A172 (cell line): ENCODE measurements at places on chromosomes 7 and 10.

DNA sequence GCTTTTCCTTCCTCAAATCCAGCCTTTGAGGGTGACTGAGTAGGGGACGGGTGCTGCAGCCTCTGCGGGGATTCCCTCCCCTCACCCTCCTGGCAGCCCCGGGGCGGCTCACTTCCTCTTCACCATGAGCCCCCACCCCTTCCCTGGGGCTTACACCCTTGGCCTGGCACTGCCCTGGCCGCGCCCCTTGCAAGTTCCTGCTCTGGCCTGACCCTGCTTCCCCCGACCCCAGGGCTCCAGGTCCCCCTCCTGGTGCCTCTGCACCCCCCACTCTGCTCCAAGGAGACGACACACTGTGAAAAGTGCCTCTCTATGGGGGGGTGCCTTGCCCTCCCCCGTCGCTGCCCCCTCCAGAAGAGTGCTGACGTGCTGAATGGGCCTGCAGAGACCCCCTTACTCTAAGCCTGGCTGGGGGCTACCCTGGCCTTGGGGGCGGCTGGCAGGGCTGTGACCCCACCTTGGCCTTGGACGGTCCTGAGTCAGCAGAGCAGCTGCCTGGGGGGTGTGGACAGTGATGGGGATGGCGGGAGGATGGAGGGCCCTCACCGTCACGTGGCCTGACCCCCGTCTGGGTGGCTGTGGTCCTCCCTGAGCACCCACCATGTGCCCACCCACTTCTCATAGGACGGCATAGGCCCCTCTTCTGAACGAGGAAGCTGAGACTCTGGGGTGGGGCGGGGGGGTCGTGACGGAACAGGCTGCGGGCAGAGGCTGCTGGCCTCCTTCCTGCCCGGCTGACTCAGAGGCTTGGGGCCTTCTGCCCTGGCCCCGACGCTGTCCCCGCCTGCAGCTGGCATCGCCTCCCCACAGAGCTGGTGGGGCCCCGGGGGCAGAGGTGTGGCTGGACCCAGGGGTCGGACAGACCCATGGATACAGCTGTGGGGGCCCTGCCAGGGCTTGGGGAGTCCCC, 9.8 kb downstream of the LFNG start:
- DNase-seq: peak; percentile 89

GRCh38 chr7:81783818-81784217, 14.0 kb upstream of the HGF start:
- DNase-seq: no peak

DNA sequence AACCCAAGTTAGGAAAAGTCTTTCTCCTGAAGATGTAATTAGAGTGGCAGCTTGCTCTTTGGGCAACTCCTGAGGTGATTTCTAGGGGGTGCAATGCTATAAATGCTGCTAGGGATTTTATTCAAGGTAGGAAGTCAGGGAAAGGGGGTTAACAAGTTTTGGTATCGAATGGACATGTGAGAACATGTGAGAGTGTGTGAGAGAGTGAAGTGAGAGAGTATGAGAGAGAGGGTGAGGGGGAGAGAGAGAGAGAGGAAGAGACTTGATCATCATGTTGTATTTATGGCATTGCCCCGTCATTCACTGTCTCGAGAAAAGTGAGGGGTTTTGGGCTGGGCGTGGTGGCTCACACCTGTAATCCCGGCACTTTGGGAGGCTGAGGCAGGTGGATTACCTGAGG, 50.9 kb downstream of the MCU start:
- DNase-seq: no peak

DNA sequence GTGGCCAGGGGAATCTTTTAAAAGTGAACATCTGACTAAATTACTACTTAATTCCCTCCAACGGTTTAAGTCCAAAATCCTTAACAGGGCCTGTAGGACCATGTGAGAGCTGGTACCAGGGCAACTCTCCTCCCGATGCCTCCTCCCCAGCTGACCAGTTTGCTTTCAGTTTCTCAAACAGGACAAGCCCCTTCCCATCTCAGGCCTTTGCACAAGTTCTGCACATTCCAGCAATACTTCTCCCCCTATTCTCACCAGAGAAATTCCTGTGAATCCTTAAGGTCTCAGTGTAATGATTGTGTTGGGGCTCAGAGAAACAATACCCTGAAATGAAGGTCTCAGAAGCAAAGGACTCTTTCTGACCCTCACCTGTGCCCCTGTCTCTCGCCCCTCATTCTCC, 8.0 kb upstream of the CALHM1 start:
- no peak for DNase-seq

DNA sequence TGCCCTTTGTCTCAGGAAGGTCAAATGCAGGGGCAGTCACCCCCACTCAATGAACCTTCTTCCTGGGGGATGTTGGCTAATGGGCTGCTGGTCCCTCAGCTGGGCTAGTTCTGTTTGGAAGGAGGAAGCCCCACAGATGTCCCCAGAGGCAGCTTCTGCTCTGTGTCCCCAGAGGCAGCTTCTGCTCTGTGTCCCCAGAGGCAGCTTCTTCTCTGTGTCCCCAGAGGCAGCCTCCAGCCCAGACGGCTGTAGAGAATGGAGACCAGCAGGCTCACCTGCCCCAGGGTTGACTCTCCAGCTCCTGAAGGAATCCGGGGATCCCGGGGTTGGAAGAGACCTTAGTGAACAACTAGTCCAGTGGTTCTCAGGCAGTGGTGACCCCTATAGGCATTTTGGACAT, 62.5 kb upstream of the LEP start:
- DNase-seq: no peak

DNA sequence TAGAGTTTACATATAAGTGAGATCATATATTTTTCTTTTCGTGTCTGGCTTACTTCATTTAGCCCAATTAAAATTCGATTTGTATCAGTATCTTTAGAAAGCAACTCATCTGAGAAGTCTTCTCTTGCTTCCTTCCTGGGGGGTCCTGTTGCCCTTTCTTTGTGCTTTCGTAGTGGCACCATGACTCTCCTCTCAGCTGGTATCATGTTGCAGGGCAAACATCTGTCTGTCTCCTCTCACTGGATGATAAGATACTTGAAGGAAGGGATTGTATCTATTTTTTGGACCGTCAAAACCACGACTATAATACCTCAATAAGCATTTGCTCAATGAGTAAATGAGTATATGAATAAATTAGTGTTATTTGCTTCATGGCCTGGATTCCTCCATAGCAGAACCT, 382.5 kb upstream of the SORCS1 start:
- peak; percentile 11 for DNase-seq

- no peak for DNase-seq
Measured at GRCh38 chr7:85875398-85875797, 688.5 kb upstream of the SEMA3D start.

GRCh38 chr7:44994877-44995554, 5.0 kb upstream of the CCM2 start:
- DNase-seq: no peak

- DNase-seq: no peak
Measured at GRCh38 chr10:48905311-48905710, 34.3 kb downstream of the LRRC18 start.

- peak; percentile 8 for DNase-seq
Measured at GRCh38 chr10:23094786-23095403, 484 bp upstream of the MSRB2 start.

DNA sequence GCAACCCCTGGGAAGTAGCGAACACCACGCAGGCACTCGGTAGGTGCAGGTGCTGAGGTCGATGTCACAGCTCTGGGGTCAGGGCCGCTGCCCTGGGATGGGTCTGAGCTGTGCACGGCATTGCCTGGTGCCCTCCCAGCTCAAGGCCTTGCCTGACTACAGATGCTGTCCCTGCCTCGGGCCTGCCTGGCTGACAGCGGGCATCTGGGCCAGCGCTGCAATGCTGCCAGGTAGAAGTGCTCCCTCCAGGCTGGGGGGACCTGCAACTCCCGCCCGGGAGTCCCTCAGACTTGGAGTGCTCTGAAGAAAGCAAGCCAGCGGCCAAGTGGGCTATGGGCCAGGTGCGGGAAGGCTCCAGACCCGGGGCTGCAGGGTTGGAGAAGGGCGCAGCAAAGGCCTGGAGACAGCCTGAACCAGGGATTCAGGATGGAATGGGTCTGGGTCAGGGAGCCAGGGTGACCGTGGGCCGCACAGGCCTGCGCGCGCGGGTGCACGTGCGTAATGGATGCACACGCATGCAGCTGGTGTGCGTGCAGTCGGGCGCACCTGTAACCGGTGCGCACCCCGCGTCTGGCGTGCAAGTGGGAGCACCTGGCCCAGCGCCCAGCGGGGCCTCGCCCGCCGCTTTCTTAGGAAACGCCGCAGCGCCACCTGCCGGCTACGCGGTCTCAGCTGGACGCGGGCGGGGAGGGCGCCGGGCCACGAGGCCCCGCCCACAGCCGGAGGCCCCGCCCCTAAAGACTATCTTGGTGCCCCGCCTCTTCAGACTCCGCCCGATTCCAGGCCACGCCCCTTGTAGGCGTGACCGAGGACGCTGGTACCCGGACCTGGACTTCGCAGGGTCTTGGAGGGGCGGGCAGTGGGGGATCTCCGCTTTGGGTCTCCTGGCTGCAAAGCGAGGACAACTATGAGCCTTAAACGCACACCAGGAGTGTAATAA, 46.7 kb downstream of the MICALL2 start:
- DNase-seq: peak; percentile 72

DNA sequence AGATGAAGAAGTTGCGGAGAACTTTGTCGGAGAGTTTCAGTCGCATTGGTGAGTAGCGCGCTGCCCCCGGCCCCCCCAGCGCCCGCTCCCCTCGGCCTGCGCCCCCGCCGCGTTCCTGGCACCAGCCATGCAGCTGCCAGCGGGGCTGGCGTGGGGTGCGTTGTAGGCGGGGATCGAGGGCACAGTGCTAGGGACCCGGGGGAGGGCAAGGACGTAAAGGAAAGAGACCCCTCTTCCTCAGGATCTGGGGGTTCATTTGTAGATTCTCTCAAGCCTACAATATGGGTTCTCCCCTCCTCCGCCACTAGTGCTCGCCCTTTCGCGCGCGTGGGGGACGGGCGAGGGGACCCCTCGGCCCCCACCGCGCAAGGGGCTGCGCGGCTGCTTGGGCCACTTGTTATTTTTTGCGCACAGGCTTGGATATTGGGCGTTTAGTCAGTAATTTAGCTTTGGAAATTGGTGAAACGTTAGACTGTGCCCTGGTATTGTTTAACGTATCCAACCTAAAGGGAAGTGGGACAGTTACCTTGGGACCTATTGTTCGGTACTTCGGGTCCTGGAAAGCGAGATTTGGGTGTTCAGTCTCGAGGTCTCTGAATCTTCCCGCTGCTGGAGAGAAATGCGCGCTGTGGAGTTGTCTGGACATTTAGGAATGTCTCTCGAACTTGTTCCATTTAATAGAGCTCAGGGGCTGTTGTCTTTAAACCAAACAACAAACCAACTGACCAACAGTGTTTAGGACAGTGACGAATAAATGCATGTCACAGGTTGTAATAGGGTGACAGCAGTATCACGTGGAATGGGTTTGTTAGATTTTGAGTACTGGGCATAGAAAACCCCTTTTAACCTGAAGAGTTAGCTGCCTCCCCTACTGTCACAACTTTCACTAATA, 796 bp downstream of the CDK14 start:
- peak; percentile 49 for DNase-seq

DNA sequence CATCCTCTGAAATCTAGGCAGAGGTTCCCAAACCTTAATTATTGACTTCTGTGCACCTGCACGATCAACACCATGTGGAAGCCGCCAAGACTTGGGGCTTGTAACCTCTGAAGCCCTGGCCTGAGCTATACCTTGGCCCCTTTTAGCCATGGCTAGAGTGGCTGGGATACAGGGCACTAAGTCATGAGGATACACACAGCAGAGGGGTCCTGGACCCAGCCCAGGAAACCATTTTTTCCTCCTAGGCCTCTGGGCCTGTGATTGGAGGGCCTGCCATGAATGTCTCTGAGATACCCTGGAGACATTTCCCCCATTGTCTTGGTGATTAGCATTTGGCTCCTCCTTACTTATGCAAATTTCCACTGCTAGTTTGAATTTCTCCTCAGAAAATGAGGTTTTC, 743.7 kb downstream of the PCDH15 start:
- no peak for DNase-seq

GRCh38 chr7:139232904-139233303, 1.9 kb downstream of the UBN2 start:
- no peak for DNase-seq

GRCh38 chr10:79585870-79586527, 24.7 kb upstream of the SFTPA1 start:
- DNase-seq: no peak

DNA sequence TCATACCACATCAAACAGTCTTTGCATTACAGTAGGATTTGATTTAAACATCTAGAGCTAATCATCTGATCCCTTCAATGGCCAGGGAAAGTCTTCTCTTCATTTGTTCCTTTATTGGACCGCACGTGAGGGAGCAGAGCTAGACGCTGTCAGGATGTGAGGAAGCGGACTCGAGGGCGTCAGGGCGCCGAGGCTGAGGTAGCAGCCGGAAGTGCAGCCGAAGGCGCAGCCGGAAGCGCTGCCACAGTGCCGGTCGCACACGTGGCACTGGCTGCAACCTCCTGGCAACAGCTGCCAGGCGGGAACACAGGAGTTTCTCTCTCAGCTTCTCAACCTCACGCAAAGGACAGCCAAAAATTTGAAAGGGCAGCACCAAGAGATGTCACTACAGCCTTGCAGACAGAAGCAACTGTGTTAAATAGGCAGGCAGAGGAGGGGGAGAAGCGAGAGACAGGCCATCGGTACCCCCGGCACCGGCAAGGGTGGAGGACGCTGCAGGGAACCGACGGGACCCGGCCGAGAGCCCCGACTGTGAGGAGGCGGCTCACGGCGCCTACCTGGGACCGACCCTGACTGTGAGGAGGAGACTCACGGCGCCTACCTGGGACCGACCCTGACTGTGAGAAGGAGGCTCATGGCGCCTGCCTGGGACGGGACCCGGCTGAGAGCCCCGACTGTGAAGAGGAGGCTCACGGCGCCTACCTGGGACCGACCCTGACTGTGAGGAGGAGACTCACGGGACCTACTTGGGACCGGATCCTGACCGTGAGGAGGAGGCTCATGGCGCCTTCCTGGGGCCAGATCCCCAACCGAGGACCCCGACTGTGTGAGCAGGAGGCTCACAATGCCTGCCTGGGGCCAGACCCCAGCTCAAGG, 32.3 kb downstream of the VIPR2 start:
- DNase-seq: no peak

- peak; percentile 40 for DNase-seq
Measured at GRCh38 chr10:51700228-51700817, 928 bp upstream of the CSTF2T start.

DNA sequence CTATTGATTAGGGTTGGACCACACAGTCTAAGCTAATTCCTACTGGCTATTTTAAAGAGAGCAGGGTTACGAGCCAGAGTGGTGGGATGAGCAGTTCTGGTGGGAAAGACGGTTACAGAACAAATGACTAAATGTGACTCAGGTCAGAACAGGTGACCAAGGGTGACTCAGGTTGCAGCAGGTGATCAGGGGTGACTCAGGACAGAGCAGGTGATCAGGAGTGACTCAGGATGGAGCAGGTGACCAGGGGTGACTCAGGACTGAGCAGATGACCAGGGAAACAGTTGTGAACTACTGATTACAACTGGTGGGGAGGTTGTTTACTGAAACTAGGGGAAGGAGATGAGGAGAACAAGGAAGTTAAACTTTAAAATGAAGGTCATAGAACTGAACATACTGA, 366.3 kb downstream of the ABCA13 start:
- DNase-seq: peak; percentile 44
